ENCODE measurements at places on chromosomes 2 and 18.

- DNase-seq = no peak
Measured at GRCh38 chr2:181847198-181847556, 44.4 kb upstream of the ITPRID2 start.

DNA sequence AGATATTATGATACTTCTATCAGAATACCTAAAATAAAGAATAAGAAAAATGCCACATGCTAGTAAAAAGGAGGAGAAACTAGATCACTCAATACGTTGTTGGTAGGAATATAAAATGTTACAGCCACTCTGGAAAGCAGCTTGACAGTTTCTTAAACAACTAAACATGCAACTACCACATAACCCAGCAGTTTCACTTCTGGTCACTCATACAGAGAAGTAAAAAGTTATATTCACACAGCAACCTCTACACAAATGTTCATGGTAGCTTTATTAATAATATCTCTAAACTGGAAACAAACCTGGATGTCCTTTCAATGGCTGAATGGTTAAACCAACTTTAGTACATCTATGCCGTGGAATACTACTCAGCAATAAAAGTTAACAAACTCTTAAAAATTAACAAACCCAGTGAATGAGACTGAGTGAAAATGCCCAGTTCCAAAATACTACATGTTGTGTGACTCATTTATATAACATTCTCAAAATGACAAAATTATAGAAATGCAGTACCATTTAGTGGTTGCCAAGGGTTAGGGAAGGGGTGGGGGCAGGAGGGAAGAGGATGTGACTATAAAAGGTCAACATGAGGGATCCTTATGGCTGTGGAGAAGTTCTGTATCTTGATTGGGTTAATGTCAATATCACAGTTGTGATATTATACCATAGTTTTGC, 124.1 kb downstream of the MMADHC start:
- no peak for DNase-seq

- DNase-seq = no peak
Measured at GRCh38 chr18:36582988-36583745, 245.6 kb downstream of the TPGS2 start.

DNA sequence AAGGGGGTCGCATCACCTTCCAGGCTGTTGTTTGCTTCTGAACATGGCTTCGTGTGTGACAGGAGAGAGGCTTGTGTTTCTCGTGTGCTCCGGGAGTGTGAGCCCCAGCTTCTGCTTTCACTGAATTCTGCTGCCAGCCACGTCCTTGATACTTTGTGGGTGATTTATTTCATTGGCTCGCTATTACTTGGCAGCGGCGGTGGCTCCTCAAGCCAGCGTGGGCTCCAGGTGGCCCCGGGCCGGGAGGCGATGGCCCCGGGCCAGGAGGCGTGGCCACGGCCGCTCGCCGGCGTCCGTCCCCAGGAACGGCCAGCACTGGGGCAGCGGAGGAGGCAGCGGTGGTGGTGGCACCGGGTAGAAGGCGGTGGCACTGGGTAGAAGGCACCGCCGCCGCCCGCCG, 63.1 kb downstream of the NAPG start:
- no peak for DNase-seq

- no peak for DNase-seq
Measured at GRCh38 chr2:79327460-79327859, 167.9 kb upstream of the REG3A start.

DNA sequence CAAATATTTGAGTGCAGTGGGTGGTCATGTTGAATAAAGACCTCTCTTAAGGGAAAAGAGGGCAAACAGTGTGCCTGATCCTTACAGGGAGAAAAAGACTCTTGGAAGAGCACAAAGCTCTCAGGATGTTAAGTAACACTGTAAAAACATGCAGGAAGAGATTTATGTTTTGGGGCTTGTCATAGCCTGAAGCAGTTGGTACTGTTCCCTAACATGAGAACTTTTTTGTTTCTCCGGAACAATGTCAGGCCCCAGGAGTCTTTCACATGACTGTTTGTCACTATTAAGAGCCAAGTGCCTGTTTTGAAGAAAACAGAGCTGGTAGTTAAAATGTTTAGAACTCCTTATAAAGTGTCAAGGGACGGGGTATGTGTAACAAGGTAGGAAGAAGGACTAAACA, 83.7 kb upstream of the B3GNT2 start:
- no peak for DNase-seq
